ENCODE measurements at places on chromosomes 12 and 14.

DNA sequence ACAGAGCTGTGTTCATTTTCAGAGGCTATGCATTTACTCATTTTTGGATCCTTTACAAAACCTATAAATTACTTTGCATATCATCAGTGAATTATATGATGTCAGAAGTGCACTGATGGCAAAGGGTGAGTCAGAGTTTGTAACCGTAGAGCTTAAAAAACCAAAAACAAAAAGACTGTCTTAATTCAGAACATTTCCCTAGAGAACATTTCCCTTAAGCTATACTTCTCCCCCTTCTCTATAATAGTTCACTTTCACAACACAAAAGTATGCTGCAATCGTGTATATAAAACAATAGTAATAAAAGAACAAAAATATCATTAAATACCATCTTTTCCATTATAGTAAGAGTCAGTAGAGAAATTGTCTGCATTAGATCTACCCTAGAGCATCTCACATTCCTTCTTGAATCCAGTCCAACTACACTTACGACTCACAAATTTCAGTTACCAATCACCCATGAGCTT, 934.9 kb downstream of the LRFN5 start:
- no peak for DNase-seq

GRCh38 chr12:85516667-85517325, 236.8 kb downstream of the ALX1 start:
- DNase-seq, result no peak

DNA sequence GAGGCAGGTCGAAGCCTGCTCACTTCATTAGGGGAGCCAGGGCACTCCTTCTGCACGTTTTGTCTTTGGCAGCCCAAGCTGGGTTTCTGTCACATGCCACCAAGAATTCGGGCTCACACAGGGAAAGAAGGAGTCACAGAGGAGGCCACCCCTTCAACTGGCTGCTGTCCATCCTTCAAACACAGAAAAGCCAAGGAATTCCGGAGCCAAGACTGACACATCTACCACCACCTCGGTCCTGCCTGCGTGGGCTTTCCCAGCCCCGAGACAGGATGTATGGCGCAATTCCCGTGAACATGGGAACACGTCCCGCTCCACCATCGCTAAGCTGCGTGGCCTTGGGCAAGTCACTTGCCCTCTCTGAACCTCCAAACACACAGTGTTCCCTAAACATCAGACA, 70.4 kb downstream of the NCOR2 start:
- DNase-seq, result no peak

DNA sequence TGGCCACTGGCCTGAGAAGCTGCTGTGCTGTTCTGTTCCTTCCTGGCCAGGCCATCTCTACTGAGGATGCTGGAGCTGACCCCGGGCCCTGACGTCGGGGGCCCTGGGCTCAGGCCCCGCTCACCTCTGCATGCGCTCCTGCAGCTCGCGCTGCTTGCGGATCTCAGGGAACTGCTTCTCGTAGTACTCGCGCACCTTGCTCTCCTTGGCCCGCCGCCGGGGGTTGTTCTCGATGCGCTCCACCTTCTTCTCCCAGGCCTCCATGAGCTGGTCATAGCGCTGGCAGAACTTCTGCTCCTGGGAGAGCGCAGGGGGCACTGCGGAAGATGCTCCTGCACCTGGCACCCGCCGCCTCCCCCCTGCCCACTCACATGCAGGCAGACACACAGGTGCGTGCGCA, 135.6 kb downstream of the RFLNA start:
- DNase-seq, result no peak

DNA sequence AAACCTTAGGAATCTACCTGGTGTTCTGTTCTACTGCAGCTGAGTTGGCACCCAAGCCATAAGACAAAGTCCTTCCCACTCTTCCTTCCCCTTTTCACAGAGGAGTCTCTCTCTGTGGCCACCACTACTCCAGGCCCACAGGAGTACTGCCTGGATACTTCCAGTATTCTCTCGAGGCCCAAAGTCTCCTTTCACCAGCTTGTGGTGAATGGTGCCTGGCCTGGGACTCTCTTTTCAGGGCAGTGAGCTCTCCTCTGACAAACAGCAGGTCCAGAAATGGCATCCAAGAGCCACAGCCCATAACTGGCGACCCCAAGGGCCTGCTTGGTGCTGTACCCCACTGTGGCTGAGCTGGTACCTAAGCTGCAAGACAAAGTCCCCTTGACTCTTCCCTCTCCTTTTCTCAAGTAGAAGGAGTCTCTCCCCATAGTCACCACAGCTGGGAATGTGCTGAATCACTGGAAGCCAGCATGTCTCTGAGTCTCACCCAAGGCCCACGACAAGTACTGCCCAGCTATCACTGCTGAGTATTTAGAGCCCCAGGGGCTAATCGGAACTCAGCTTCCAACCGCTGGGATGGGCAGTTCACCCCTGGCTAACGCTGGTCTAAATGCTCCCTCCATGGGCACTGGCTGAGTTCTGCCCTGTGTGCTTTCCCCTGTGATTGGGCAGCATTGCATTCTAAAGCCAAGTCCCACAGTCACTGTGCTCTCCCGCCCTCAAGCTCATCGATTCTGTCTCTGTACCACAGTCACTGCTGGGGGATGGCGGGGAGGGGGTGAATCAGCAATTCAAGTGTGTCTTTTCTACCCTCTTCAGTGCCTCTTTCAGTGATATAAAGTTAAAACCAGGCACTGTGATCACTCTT, 6.1 kb downstream of the A2ML1 start:
- no peak for DNase-seq

DNA sequence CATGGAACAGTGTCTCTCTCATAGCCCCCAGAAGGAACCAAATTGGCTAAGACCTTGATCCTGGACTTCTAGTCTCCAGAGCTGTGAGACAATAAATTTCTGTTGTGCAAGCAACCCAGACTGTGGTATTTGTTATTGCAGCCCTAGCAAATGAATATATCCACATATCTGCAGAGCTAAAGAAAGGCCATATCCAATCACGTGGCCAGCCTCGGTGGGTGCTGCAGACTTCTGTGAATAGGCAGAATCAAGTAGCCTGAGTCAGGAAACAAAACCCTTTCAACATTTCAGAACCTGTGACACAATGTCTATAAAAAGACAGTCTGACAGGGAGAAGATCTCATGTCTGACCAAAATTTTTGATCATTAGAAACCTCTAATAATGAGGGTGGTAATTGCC, 71.0 kb upstream of the CPM start:
- no peak for DNase-seq

- DNase-seq, result no peak
Observed at GRCh38 chr12:5713599-5714081, 231.4 kb downstream of the ANO2 start.

DNA sequence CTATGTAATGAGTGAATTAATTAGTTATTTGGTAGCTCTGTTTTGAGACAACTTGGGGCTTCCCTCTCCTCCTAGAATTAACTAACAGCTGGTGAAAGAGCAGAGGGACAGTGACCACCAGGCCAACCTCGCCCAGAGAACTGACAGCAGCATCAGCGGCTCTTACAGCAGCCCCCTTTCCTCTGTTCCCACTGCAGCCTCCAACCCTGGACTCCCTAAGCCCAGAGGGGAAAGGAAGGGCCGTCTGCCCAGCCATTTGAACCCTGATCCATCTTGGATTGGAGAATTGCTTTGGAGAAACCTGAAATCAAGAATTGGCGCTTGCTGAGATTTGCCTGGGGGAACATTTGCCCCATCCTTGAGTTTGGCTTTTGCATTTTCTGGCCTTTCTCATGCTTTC, 45.5 kb downstream of the B4GALNT3 start:
- DNase-seq, result no peak

GRCh38 chr12:510071-510825, 50.5 kb downstream of the B4GALNT3 start:
- no peak for DNase-seq

DNA sequence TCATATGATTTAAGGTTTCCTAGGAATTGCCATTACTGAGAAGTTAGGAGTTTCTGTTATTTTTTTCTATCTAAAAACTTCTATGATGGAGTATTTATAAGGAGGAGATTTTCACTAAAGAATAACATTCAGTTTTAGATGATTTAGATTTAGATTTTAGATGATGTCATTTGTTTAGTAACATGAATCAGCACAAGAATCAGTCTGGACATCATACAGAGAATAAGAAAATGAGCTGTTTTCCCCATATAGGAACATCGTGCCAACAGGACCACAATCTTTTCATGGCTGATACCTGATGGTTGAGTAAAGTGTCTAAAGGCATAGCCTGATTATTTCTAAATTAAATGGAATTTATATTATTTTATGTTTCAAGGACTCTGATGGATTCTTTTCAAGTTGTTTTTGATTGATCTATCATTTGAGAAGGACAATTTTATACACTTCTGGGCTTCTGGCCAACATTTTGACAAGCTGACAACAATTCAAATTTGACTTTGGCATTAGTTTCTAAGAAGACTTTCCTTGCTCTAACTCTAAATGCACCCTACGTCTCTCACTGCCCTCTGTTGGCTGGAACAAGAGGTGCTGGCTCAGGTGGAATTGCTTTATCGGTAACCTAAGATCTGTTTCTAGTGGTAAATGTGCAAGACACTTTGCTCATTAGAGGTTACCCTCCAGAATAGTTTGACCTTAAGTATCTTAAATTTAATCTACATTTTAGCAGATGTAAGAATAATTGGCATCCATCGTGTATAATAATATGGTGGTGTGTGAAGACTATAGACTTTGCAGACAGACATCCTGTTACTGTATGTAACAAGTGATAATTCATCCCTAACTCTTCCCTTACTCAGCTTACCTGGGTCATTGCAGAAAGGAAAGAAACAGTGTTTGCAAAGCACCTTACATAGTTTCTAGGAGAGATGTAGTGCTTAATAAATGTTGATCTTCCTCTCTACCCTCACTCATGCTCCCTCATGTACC, 42.8 kb upstream of the CPSF6 start:
- no peak for DNase-seq

GRCh38 chr14:106556665-106557289, 1030.4 kb downstream of the TMEM121 start:
- peak; percentile 80 for DNase-seq

DNA sequence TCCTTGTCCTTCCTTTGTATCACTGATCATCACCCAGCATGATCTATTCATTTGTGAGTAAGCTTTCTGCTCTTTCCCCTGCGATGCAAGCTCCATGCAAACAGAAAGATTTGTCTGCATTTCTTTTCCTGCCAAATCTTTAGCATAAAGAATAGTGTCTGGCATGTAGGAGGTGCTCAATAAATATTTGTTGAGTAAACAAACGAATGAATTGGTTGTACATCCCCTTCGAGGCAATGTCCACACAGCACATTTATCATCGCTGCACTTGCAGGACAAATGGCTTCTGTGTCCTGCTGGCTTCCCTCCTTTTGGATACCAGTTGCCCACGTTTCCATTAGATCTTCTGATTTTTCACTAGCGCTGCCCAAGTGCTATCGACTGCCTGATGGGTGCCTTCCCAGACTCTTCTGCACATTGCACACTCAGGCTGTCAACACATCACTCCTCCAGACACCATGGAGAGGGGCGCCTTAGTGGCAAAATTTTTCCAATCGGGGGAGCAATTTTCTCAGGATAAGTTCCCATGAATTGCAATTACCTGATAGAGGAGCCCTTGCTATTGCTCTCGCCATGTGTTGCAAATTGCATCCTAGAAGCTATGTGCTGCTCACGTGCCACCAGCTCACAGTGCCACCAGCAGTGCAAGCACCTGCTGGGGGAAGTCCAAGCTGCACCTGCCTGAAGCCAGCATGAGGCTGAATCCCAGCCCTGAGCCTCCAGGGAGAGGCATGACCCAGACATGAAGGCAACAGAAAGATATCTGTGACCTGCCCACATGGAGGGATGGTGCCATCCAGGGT, 206.6 kb downstream of the KIF26A start:
- DNase-seq, result no peak

DNA sequence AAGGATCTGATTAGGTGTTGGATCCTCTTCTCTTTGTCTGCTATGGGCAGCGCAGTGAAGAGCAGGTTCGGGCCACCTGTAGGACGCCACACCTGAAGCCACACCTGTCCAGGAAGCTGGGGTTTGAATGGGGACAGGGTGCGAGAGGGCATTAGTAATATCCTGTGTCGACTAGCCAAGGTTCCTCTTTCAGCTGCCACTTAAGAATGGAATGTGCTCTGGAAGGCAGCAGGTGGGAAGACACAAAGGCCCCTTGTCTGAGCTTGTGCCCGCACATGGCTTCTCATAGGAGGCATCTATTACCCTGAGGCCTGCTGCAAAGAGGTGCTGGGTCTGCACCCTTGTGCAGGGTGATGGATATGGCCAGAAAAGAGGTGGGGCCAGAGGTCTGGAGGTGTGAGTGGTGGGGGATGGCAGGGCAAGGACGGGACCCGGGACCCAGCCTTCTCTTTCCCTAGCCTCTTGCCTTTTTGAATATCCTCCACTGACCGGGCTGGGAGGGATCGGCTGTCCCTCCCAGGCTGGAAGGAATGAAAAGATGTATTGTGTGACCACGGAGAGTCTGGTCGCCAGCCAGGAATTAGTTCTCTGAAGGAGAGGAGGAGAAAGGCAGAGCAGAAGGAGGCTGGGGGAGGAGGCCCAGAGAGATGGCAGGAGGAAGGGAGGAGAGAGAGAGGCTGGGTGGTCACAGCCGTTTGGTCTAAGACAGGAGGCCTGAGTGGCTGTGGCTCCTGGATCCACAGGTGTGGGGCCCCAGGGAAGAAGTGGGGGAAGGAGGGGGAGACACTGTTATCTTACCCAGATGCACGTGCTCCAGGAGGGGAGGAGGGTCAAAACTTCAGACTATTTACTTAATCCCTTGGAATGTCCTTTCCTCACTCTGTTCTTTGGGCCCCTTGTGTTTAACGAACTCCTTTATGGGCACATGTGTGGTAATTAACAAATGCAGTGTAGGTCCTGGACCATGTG, 101.5 kb downstream of the SMOC1 start:
- DNase-seq, result no peak
